Mammary epithelial cell (primary cell): ENCODE measurements at places on chromosomes 2 and 18. TPM values are rescaled to one million over a fixed set of nuclear protein-coding genes. Genes with fewer than 3 reads are reported as not detected.

DNA sequence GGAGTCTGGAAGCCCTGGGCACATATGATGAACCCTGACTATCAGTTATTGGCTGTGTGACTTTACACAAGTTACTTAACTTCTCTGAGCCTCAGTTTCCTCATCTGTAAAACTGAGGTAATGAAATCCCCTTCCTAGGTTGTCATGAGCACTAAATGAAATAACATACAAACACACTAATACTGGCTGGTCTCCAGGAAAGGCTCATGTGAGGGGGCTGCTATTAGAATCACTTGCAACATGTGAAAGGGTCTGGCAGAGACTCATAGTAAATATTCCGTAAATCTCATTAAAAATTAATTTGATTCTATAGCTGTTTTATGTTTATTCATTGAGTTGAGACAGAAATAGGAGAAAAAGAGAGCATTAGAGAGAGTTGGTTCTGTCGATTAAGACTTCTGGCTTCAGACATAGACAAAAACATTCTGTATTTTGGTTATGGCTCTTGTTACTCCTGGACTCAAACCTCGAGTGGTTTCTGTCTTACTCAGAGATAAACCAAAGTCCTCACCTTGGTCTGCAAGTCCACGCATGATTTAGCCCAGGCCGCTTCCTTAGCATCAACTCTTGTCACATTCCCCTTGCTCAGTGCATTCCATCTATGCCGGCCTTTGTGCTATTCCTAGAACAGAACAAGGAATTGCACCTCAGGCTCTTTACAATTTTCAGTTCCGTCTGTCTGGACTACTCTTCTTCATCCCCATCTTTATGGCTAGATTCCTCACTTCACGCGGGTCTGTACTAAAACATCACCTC, 139.1 kb downstream of the NXPH2 start:
- peak; percentile 75 for DNase-seq

- DNase-seq, result no peak
These were observed 108.0 kb downstream of the CLIP4 start for GRCh38 chr2:29223257-29223656.

DNA sequence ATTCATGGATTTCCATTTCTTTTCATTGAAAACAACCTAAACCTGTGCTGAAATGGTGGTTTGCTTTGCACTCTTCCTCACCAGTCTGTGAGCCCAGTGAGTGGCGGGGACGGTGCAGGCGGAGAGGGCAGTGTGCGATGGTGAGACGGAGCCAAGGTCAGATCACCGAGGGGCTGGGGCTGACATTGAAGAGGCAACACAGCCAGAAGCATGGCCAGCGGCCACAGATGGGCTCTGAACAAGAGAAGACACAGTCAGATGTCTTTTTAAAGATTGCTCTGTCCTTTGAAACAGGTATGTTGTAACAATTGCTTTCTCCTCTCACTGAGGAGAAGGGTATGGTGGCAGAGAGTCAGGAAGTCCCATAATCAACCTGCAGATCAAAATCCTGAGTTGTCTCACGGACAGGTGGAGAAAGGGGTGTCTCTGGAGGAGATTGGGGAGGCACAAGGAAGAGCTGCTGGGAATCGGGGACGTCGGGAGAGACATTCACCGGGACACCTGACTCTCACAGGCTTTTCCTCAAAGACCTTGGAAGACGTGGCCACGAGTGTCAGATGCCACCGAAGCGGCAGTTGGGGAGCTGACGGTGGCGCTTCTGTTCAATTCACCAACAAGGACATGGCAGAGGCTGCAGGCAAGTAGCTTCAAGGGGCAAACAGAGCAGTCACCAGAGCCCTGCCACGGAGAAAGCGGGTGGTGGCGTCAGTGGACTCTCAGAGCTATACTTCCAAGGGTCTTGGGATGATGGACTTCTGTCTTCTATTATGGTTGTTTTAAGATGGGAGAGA, 12.1 kb upstream of the ZNF516 start:
- DNase-seq, result no peak

DNA sequence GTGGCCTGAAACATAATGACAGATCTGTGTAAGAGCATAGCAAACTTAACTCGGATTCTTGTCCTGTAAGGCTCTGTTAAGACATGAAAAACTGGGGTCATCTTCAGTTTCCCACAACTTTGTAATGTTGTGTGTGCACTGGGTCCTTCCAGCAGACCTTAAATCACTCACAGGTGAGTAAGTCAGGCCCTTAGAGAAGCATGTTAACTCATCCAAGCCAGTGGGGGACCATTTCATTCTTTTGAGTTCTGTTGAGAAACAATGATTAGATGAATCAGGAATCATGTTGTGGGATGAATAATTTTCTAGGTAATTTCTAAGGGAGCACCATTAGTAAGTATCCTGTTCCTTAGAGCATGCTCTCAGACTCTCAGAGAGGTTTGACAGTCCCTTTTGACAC, 167.1 kb downstream of the ESCO1 start:
- DNase-seq, result peak; percentile 92

- peak; percentile 34 for DNase-seq
These were observed 591 bp downstream of the SLC16A14 start for GRCh38 chr2:230068016-230068650.

AQP12B gene
- total RNA-seq, result not detected

DNA sequence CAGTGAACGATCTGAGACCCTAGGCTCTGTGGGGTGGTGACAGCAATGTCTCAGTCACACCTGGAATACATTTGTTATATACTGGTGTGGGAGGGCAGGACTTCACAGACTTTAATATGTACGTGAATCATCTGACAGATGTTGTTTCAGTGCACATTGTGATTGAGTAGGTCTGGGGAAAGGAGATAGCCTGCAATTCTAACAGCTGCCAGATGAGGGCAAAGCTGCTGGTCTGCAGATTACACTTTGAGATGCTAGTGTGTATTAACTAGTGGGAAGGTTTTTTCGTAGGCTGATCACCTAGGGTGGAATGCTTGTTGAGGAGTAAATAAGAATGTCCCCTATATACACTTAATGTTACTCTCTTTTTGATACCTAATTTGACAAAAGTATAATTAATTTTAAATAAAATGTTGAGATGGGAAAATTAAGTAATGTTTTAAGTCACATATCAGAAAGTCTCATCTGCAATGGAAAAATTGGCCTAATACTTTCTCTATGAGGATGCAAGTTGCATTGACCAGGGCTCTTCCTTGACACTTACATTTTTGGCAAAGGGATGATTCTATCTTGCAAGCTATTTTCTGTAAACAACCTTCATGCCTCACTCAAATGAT, 496.9 kb upstream of the HNMT start:
- DNase-seq, result peak; percentile 48

- DNase-seq, result no peak
These were observed 234.9 kb downstream of the SOCS6 start for GRCh38 chr18:70523792-70524182.

DNA sequence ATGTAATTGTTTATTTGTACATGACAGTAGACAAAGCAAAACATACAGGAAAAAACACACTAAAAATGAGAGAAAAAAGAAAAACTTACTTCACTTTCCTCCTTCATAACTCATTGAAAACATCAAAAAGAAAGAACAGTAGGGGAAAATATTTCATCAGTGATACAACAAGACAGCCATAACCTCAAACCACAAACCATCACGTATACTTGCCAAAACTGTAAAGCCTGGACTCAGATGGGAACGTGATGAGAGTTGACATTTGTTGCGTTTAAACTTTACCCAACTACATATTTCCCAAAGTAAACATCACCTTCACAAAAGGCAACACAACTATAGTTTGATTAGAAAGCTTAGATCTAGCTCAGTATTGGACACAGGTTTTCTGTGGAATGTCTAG, 278.2 kb upstream of the COL3A1 start:
- DNase-seq, result peak; percentile 47

DNA sequence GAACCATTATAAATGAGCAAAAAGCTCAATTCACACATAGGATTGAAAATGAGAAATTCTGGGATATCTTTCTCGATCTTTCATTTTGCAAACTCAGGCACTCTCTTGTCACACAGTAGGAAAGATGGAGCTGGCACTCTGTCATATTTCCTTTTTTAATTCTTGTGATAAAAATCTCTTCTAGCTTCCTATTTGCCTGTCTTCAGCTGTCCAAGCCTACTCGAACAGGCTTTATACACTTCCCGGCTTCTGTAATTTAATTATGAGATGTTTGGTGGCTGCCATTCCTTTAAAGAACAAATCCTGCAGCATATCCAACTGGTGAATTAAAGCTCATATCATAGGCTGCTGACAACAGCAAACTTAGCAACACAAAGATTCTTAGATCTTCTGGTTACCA, 1484.3 kb upstream of the PIK3C3 start:
- no peak for DNase-seq

TTN gene
- 0.05 and 0.38 TPM in 2 replicates for total RNA-seq

NAT8 gene
- total RNA-seq, result not detected in 2 replicates

ANKRD30B gene
- not detected for total RNA-seq

GRCh38 chr18:77114415-77115191, 18.0 kb downstream of the MBP start:
- DNase-seq, result peak; percentile 99

GRCh38 chr2:128635361-128635900, 316.8 kb upstream of the HS6ST1 start:
- no peak for DNase-seq

DNA sequence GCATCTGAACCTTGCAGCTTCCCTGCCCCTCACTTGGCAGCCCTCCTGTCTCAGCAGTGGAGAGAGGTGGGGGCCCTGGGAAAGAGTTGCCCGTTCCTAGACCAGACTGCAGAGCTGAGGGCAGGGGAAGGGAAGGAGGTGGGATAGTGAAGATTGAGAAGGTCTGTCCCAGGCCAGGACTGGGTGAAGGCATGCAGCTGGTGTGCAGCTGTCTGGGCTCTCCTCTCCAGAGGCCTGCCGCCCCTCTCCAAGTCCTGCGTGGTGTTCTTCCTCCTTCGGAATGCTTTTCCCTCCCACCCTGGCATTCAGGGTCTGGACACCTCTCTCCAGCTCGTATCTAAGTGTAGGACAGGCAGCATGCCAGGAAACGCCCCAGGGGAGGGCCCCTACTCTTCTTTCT, 323.5 kb downstream of the CELF4 start:
- DNase-seq, result no peak
